ENCODE measurements at places on chromosomes 7 and 10.

DNA sequence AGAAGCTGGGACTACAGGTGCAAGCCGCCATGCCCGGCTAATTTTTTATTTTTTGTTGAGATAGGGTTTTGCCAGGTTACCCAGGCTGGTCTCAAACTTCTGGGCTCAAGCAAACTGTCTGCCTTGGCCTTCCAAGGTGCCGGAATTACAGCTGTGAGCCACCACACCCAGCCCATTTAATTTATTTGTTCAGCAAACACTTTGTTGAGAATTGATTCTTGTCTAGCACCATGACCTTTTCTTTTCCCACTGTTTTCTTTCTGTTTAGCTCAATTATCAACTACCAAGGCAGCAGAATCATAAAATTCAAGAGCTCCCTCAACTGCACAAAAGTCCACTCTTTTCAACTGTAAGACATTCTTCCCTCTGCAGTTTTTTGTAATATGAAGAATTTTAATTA is 47.8 kb upstream of the PARD3 start:
- DNase-seq, result no peak

DNA sequence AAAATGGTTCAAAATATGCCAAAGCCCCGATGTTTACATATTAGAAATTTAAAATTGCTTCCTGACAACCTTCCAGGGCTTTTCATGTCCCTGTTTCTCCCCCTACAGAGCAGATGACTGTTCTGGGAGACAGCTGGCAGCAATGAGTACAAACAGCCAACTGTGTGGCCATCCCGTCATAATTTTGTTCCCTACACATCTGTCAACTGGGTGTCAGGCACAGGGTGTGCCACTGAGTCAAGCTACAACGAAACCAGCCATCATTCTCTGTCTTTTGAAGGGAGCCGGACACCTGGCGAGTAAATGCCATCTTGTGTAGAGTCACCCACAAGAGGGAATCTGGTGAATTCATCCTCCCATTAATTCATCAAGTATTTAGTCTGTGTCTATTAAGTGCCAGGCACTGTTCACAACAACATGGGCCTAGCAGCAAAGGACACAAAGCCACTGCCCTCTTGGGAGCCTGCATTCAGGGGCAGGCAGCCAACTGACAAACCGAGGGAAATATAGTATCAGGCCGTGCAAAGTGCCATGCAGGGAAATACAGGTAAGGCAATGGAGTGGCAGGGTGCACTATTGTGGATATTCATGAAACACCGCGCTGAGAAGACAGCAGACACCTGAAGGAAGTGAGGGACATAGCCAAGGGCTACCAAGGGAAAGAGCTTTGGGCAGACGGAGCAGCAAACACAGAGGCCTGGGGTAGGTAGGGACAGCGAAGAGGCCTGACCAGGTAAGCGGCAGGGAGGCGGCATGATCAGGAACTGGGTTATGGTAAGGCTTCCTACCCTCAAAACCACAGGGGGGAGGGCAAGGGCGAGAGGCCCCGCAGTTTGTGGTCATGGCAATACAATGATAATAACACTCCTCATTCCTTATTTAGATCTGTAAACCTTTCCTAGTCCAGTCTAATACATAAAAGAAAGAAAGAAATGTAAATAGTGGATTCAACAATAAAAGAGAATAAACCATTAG is 213.6 kb downstream of the FAM107B start:
- peak; percentile 58 for DNase-seq

GRCh38 chr10:60732807-60733516 is 45.3 kb upstream of the CDK1 start:
- DNase-seq, result peak; percentile 40

DNA sequence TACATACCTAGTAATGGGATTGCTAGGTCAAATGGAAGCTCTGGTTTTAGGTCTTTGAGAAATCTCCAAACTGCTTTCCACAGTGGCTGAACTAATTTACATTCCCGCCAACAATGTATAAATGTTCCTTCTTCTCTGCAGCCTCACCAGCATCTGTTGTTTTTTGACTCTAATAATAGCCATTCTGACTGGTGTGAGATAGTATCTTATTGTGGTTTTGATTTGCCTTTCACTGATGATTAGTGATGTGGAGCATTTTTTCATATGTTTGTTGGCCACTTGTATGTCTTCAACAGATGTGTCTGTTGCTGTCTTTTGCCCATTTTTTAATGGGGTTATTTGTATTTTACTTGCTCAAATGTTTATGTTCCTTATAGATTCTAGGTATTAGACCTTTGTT is 675.5 kb downstream of the SUGCT start:
- no peak for DNase-seq

- DNase-seq, result no peak
These were observed 71.1 kb downstream of the CFAP58 start for GRCh38 chr10:104424719-104425118.

DNA sequence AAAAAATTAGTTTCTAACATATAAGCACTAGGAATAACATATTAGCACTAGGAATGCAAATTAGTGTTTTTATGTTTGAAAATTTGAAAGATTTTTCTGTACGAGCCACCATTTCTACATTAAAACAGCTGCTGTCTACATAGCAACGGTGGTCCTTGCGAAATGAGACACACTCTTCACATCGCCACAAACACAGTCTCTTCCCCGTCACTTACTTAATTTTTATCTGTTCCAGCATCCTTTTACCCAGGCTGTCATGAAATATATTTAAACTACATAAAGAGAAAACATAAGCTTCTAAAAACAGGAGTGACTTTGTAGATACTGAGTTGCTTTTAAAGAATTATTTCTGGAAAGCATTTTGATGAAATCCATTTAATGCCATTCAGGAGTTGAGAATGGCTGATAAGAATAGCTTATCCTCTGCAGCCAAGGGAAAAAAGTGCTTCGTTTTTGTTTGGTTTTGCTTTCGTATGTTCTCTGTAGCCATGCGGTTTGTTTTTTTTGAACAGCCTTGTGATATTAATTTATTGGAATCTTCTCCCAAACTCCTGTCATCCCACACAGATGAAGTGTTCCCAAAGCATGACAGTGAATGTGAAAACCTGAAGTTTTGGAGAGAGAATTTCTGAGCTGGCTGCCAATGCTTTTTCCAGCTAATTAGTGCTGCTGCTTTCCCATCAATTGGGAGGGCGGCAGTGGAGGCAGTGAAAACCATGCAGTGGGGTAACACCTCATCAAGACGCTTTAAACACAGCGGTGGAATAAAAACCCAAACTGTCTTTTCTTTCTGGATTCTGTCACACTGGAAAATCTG is 603.7 kb upstream of the ADARB2 start:
- no peak for DNase-seq

GRCh38 chr7:39733881-39734632 is 110.7 kb downstream of the RALA start:
- no peak for DNase-seq

DNA sequence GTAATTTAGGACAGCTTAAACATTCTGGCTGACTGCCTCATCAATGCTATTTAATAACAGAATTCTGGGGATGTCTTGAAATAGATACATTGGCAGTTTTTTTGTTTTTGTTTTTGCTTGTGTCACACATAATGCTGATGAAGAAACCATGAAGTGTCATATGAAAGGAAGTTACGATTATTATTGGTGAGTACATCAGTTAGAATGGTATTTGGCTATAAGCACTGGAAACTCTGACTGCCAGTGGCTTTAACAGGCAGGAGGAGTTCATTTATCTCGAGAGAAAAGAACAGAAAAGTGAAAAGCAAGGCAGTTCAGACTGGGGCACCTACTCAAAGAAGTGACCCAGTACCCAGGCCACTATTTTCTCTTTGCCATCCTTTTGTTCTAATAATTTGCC is 18.1 kb downstream of the LSM8 start:
- no peak for DNase-seq

DNA sequence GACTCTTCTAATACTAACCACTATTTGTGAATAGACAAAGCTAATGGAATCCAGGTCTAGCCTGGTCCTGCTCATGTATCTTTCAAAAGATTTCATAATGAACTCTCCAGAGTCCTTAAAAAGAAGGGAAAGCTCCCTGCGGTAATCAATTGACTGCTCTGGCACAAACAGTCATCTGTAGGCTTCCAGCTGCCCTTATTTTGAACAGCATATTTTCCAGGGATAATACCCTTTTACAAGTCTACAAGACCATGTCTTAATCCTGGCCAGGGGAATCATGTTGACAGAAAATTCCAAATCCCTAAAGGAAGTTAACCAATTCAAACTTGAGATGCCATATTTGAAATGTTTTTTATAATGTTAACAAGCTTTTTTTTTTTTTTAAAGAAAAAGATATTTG is 34.6 kb downstream of the ADAM12 start:
- no peak for DNase-seq

DNA sequence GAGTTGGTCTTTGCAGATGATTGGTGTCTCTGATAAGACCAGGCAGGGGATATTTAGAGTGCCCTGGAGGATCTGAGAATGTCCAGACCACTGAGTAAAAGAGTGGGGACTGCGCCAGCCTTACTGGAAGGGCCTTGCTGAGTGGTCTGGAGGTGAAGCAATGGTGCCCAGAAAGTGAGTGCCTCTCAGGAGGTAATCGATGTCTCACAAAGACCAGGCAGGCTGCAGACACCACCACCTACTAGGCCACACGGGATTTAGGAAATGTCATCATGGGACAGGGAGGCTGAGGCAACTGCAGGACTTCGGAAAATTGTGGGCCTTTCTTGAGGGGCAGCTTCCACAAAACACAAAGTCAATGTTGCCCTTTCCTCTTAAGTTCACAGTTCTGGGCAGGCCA is 57.2 kb upstream of the STEAP1B start:
- no peak for DNase-seq

GRCh38 chr7:41878309-41879295 is 175.7 kb upstream of the INHBA start:
- no peak for DNase-seq

GRCh38 chr7:130758429-130759056 is 24.5 kb upstream of the KLF14 start:
- peak; percentile 70 for DNase-seq

- DNase-seq, result peak; percentile 56
These were observed 1007.2 kb downstream of the REEP3 start for GRCh38 chr10:64528294-64529002.

DNA sequence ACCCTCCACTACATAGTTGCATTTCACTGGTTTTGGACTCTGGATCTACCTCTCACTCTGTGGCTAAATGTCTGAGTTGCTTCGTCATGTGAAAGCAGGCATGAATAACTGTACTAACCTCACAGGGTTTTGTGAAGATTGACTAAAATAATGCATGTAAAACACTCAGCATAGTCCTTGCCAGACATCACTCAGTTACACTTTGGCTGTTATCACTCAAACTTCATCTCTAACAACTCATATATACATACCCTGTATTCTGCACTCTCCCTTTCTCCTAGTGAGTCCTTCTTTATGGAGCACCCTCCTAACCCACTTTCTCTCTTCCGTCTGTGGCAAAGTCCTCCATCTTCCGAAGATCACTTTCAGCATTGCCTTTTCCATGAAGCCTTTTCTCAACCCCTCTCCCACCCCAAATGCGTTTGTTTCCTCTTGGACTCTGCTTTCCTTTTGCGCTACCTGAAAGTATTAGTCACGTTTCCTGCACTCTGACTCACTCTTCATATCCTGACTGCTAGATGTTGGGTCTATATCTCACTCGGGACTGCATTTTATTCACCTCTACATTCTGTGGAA is 72.6 kb downstream of the OSBPL3 start:
- DNase-seq, result peak; percentile 88

DNA sequence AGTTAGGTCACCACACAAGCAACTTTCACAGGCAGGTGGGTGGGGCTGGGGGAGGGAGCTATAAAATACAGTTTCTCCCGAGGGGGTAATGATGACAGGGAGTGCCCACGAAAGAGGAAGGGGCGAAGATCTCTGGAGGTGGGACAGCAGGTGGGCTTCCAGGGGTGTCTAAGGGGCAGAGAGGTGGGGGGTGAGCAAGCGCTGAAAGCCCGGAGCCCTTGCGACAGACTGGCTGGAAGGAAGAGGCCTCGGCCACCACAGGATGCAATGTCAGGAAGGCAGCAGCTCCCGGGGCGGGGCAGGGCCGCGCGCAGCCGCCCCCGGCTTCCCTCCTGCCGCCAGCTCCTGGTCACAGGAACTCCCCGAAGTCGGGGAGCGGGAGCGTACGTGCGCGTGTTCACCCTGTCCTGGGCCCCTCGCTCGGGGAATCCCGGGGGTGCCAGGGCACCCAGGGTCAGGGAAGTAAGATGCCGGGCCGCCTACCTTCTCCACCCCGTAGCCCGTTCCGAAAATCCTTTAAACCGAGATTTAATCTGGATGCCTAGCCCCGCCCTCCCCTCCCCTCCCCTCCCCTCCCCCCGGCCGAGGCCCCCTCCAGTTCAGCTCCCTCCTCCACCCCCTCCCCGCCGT is 105.2 kb upstream of the PPIF start:
- DNase-seq, result peak; percentile 82

DNA sequence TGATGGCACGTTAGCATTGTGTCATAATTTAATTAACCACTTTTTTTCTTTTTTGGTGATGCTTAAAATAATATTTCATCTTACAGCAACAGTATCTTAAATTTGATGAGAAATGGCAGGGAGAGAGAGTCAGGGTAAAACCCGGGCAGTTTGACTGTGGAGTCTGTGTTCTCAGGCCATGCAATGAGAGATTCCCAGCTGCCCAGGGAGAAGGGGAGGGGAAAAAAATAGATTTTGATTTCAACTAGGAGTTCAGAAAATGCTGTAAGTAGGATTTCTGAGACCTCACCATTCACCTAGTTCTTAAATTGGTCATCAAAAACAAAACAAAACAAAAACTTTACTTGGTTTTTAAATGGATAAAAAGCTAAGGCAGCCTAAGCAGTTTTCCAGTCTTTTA is 37.4 kb upstream of the XPNPEP1 start:
- no peak for DNase-seq

DNA sequence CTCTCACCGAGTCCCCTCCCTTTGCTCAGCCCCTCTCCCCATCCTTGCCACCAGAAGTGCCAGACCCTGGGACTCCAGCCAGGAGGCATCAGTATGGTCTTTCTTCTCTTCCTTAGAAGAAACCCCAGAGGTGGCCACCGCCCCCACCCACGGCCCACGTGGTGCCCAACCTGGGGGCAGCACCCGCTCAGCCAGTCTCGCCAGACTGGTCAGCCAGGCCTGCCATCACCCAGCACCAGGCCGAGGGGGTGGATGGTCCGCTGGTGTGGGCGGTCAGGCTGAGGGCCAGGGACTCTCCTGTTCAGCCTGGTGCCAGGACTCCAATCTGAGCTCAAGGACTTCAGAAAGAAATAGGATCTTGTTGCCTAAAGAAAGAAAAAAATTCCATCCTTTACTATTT is 5.8 kb upstream of the CLDN4 start:
- no peak for DNase-seq

DNA sequence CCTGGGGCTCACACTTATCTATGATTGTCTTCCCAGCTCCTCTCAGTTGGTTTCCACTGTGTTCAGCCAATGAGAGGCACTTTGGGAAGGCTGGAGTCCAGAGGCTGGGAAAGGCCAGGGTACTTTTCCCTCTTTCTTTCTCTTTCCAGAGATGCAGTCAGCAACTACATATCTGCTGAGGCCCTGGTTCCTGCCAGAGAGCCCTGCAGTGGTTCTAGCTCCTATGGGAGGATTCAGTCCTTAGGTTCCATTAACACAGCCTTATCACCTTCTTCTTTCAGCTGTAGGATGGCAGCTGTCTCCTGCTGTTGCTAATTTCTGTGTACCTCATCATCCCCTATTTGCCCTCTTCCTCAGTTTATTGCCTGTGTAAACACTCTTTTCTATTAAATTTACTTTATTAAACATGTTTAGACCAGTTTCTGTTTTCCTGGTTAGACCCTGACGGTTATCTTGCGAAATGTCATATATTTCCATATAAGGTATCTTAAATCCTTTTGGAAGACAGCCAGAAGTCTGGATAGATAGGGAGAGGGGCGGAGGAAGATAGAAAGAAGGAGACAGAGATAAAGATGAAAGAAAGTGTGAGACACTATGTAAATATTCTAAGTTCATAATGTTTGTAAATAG is 100.3 kb downstream of the HGF start:
- no peak for DNase-seq

GRCh38 chr10:79471776-79472175 is 26.4 kb upstream of the ZCCHC24 start:
- DNase-seq, result no peak

Data from common myeloid progenitor, CD34-positive (primary cell).